ENCODE measurements at places on chromosomes 3 and 15.

DNA sequence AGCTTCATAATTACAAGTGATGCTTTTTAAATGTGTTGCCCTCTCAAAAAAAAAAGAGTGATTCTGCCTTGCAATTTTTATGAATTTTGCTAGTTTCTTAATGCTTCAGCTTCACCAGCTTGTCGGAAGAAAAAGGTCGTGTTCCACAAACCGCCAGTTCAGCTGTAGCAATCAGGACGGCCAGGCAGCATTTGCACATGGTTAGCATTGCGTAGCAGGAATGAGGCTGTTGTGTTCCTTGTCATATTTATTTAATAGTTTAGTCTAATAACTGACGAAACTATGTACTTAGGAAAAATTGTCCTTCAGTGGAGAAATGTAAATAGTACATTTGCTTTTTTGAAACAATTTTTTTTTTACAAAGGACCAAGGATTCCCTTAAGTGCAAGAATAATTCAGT is 64.9 kb upstream of the SELENOK start:
- H3K4me1 ChIP-seq = no peaks in the 10 kb centered on the region
- H3K36me3 ChIP-seq = no peaks in the 10 kb centered on the region
- no peak overlapping the region for H3K4me3 ChIP-seq
- no peak for DNase-seq
- H3K27ac ChIP-seq = no peak overlapping the region
- H3K27me3 ChIP-seq = peaks cover 6% of the 10 kb centered on the region

- peaks cover 1% of the 10 kb centered on the region for H3K4me1 ChIP-seq
- peaks cover 23% of the 10 kb centered on the region for H3K27me3 ChIP-seq
- H3K27ac ChIP-seq = no peak overlapping the region
- no peaks in the 10 kb centered on the region for H3K36me3 ChIP-seq
- H3K4me3 ChIP-seq = no peak overlapping the region
Measured at GRCh38 chr3:132756108-132756650, 34.0 kb upstream of the NPHP3 start.

GRCh38 chr3:24311881-24312280 is 182.8 kb downstream of the THRB start:
- peaks cover 5% of the 10 kb centered on the region for H3K27me3 ChIP-seq
- H3K27ac ChIP-seq = no peak overlapping the region
- DNase-seq = no peak
- no peak overlapping the region for H3K4me3 ChIP-seq
- no peaks in the 10 kb centered on the region for H3K36me3 ChIP-seq

- H3K27me3 ChIP-seq = no peaks in the 10 kb centered on the region
- no peaks in the 10 kb centered on the region for H3K4me1 ChIP-seq
- H3K36me3 ChIP-seq = no peaks in the 10 kb centered on the region
- no peak overlapping the region for H3K4me3 ChIP-seq
- H3K27ac ChIP-seq = no peak overlapping the region
- no peak for DNase-seq
Measured at GRCh38 chr3:95154766-95155165, 1091.9 kb downstream of the NSUN3 start.

GRCh38 chr3:117144853-117145252 is 435.3 kb downstream of the TUSC7 start:
- no peak for DNase-seq
- no peaks in the 10 kb centered on the region for H3K36me3 ChIP-seq
- H3K27ac ChIP-seq = no peak overlapping the region
- H3K4me3 ChIP-seq = no peak overlapping the region
- H3K4me1 ChIP-seq = no peaks in the 10 kb centered on the region
- no peaks in the 10 kb centered on the region for H3K27me3 ChIP-seq

GRCh38 chr3:98807561-98807960 is 44.4 kb downstream of the ST3GAL6 start:
- no peaks in the 10 kb centered on the region for H3K4me1 ChIP-seq
- H3K36me3 ChIP-seq = no peaks in the 10 kb centered on the region
- H3K27ac ChIP-seq = no peak overlapping the region
- DNase-seq = no peak

GRCh38 chr3:14154276-14154675 is 24.1 kb downstream of the XPC start:
- H3K27me3 ChIP-seq = no peaks in the 10 kb centered on the region
- H3K36me3 ChIP-seq = peaks cover 32% of the 10 kb centered on the region
- DNase-seq = no peak

GRCh38 chr15:87985451-87985850 is 271.1 kb downstream of the NTRK3 start:
- no peak overlapping the region for H3K27ac ChIP-seq
- no peaks in the 10 kb centered on the region for H3K27me3 ChIP-seq
- H3K4me3 ChIP-seq = no peak overlapping the region
- no peaks in the 10 kb centered on the region for H3K4me1 ChIP-seq
- no peak for DNase-seq

DNA sequence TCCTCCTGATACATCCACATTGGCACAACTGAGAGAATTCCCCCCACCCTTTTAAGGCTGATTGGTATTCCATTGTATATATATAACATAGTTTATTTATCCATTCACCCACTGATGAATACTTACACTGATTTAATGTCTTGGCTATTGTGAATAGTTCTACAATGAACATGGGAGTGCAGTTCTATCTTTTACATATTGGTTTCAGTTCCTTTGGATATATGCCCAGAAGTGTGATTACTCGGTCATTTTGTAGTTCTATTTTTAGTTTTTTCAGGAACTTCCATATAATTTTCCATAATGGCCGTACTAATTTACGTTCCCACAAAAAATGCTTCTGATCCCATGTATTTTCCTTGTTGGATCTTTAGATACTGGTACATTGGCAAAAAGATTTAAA is 135.3 kb downstream of the FMN1 start:
- no peak overlapping the region for H3K27ac ChIP-seq
- H3K4me3 ChIP-seq = no peak overlapping the region
- H3K36me3 ChIP-seq = no peaks in the 10 kb centered on the region
- no peak for DNase-seq

- no peak overlapping the region for H3K27ac ChIP-seq
- DNase-seq = no peak
- no peaks in the 10 kb centered on the region for H3K4me1 ChIP-seq
- H3K36me3 ChIP-seq = no peaks in the 10 kb centered on the region
Measured at GRCh38 chr3:120801484-120801883, 58.9 kb downstream of the GTF2E1 start.

- H3K27me3 ChIP-seq = no peaks in the 10 kb centered on the region
- H3K36me3 ChIP-seq = no peaks in the 10 kb centered on the region
- H3K4me1 ChIP-seq = no peaks in the 10 kb centered on the region
Measured at GRCh38 chr3:90018779-90019178, 911.4 kb downstream of the EPHA3 start.

GRCh38 chr3:108103040-108103751 is 12.4 kb upstream of the CD47 start:
- no peaks in the 10 kb centered on the region for H3K36me3 ChIP-seq
- H3K27ac ChIP-seq = no peak overlapping the region
- H3K27me3 ChIP-seq = no peaks in the 10 kb centered on the region
- H3K4me3 ChIP-seq = no peak overlapping the region

- DNase-seq = no peak
- H3K4me1 ChIP-seq = peaks cover 2% of the 10 kb centered on the region
- no peak overlapping the region for H3K27ac ChIP-seq
- no peaks in the 10 kb centered on the region for H3K27me3 ChIP-seq
- peaks cover 4% of the 10 kb centered on the region for H3K36me3 ChIP-seq
Measured at GRCh38 chr3:189580190-189580589, 51.0 kb upstream of the TP63 start.

GRCh38 chr15:93144463-93145236 is 55.6 kb upstream of the RGMA start:
- H3K27ac ChIP-seq = no peak overlapping the region
- H3K27me3 ChIP-seq = peaks cover 42% of the 10 kb centered on the region
- no peak for DNase-seq
- peaks cover 20% of the 10 kb centered on the region for H3K4me1 ChIP-seq

DNA sequence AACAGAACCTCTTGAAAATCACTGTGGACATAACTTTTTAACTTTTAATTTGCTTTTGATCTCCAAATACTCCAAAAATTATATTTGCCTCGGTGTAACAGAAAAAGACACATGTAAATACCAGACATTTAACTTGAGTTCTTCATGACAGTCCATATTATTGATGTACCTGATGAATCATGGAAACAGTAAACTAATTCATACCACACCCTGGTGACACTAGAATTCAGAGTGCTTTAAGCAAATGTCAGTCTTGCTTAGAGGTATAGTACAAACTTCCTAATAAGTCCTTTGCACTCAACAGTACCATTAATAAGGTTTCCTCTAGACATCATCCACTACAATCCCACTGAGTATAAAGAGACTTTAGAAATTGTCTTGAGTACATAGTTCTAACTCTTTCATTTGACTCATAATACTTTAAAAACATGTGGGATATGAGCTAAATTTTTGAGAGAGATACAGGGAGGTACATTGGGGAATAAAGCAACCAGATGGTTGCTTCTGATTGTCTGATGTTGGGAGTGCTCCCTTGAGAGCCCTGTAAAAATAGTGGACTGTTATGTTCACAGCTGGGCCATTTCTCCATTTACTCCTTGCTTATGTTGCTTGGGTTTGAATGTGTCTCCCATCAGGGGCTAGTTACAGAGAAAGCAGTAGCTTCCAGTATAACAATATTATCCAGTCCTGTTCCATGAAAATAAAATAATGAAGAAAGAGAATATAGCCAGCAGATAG is 175.7 kb downstream of the ALCAM start:
- DNase-seq = no peak
- no peak overlapping the region for H3K27ac ChIP-seq
- no peaks in the 10 kb centered on the region for H3K27me3 ChIP-seq
- H3K4me1 ChIP-seq = no peaks in the 10 kb centered on the region

GRCh38 chr15:63374686-63375520 is 6.7 kb downstream of the CA12 start:
- H3K4me3 ChIP-seq = no peak overlapping the region
- no peaks in the 10 kb centered on the region for H3K36me3 ChIP-seq
- DNase-seq = peak; percentile 76
- H3K27me3 ChIP-seq = peaks cover 26% of the 10 kb centered on the region

GRCh38 chr3:30281526-30281925 is 324.9 kb upstream of the TGFBR2 start:
- no peak for DNase-seq
- H3K27ac ChIP-seq = no peak overlapping the region
- H3K36me3 ChIP-seq = peaks cover 7% of the 10 kb centered on the region
- no peak overlapping the region for H3K4me3 ChIP-seq

- no peak overlapping the region for H3K4me3 ChIP-seq
- H3K27ac ChIP-seq = no peak overlapping the region
- H3K27me3 ChIP-seq = peaks cover 58% of the 10 kb centered on the region
- DNase-seq = no peak
- no peaks in the 10 kb centered on the region for H3K36me3 ChIP-seq
Measured at GRCh38 chr3:28575100-28575745, 226.6 kb upstream of the AZI2 start.

- H3K36me3 ChIP-seq = no peaks in the 10 kb centered on the region
- H3K27me3 ChIP-seq = peaks cover 8% of the 10 kb centered on the region
- no peak overlapping the region for H3K27ac ChIP-seq
- H3K4me3 ChIP-seq = no peak overlapping the region
- no peak for DNase-seq
Measured at GRCh38 chr3:153974614-153975013, 146.6 kb upstream of the ARHGEF26 start.

GRCh38 chr15:44584162-44584749 is 47.3 kb downstream of the EIF3J start:
- H3K4me3 ChIP-seq = no peak overlapping the region
- peak; percentile 73 for DNase-seq
- peaks cover 4% of the 10 kb centered on the region for H3K4me1 ChIP-seq
- H3K36me3 ChIP-seq = peaks cover 47% of the 10 kb centered on the region
- peak overlapping the region; percentile 49 for H3K27ac ChIP-seq

- no peak for DNase-seq
- no peaks in the 10 kb centered on the region for H3K36me3 ChIP-seq
- peaks cover 4% of the 10 kb centered on the region for H3K4me1 ChIP-seq
- H3K27me3 ChIP-seq = peaks cover 7% of the 10 kb centered on the region
- H3K4me3 ChIP-seq = no peak overlapping the region
Measured at GRCh38 chr3:136069933-136070332, 104.4 kb downstream of the PPP2R3A start.

DNA sequence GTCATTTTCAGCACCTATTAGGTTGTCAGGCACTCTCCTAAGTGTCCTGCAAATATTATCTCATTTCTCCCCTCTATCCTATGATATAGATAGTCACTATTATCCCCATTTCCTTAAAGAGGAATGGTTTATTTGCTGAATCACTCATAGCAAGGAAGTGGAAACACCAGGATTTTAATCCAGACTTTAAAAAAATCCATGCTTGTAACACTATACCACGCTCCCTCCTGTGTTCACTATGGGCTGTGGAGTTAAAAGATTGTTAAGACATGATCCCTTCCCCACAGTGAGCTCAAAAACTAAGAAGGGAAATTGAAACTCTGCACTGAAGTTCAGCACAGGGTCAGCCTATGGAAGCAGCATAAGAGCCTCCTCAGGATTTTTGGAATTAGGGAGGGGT is 60.2 kb downstream of the TMEM39A start:
- no peak for DNase-seq
- peaks cover 6% of the 10 kb centered on the region for H3K4me1 ChIP-seq
- H3K36me3 ChIP-seq = no peaks in the 10 kb centered on the region
- H3K27me3 ChIP-seq = no peaks in the 10 kb centered on the region
- H3K4me3 ChIP-seq = no peak overlapping the region

- H3K36me3 ChIP-seq = no peaks in the 10 kb centered on the region
- H3K4me3 ChIP-seq = no peak overlapping the region
- no peaks in the 10 kb centered on the region for H3K4me1 ChIP-seq
- DNase-seq = no peak
Measured at GRCh38 chr3:88984832-88985231, 122.6 kb upstream of the EPHA3 start.

DNA sequence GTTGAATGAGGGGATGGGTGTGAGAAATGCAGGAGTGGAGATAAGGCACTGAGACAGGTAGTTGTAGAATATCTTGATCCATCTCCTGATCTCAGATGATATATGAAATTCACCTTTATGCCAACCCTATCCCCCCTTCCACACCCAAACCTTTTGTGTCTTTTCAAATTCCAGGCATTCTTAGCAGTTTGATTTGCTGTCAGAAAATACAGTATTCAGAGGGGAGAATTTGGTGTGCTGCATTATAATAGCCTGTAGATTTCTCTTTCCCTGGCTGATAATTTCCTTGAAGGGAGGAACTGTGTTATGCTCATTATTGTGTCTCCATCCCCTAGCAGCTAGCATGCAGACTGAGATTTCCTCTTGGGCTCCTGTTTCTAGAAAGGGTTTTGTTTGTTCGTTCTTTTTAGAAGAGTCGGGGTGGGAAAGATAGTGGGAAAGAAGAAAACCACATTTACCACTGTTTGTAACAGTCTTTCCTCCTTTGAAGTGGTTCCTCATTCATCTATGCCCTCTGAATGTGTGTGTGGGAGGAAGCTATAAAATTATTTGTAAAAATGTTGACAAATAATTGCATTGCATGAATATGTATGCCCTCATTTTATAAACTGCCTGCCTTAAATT is 373.4 kb downstream of the DIPK2A start:
- no peaks in the 10 kb centered on the region for H3K4me1 ChIP-seq
- no peak overlapping the region for H3K4me3 ChIP-seq
- H3K27ac ChIP-seq = no peak overlapping the region
- H3K27me3 ChIP-seq = no peaks in the 10 kb centered on the region
- no peak for DNase-seq
